MCF 10A (cell line): ENCODE measurements at places on chromosomes 1 and 21. TPM values are rescaled to one million over a fixed set of nuclear protein-coding genes. Genes with fewer than 3 reads are reported as not detected.

DNA sequence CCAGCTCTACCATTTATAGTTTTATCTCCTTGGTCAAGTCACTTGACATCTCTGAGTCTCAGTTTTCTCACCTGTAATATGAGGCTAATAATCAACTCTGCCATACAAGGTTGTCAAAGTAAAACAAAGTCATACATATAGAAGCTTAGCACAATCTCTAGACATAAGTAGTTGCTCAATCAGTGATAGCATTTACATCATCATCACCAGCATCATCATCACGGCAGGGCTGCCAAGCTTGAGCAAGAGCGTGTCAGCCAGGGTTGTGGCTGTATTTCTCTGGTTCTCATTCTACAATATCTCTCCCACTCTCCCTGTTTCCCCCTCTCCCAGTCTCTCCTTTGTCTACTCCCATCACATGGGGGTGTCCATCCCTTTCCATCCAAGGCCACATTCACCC lies 41.7 kb upstream of the COA6 start:
- peak; percentile 91 for DNase-seq
- no peak overlapping the region for H3K4me3 ChIP-seq
- no peaks in the 10 kb centered on the region for H3K27me3 ChIP-seq

DNA sequence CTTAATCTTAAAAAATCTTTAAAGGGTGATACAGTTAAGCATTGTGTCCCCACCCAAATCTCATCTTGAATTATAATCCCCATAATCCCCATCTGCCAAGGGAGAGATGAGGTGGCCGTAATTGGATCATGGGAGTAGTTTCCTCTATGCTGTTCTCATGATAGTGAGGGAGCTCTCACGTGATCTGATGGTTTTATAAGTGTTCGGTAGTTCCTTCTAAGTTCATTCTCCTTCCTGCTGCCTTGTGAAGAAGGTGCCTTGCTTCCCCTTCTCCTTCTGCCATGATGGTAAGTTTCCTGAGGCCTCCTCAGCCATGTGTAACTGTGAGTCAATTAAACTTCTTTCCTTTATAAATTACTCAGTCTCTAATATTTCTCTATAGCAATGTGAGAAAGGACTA lies 10.7 kb downstream of the DHRS3 start:
- H3K27me3 ChIP-seq: no peaks in the 10 kb centered on the region
- no peak overlapping the region for H3K27ac ChIP-seq
- no peak for DNase-seq
- peaks cover 20% of the 10 kb centered on the region for H3K4me1 ChIP-seq

The SLC45A1 gene
- 0.29 and 0.30 TPM in 2 replicates for total RNA-seq

The COPA gene
- total RNA-seq: 273 and 353 TPM in 2 replicates

The KRTAP13-3 gene
- not detected in 2 replicates for total RNA-seq
